Fibroblast of skin of scalp (primary cell): ENCODE measurements at places on chromosomes 2 and 18.

- peak; percentile 52 for DNase-seq
These were observed 73.9 kb upstream of the TTC27 start for GRCh38 chr2:32553829-32554432.

GRCh38 chr18:61732854-61733253, 160.0 kb downstream of the RNF152 start:
- DNase-seq, result no peak

DNA sequence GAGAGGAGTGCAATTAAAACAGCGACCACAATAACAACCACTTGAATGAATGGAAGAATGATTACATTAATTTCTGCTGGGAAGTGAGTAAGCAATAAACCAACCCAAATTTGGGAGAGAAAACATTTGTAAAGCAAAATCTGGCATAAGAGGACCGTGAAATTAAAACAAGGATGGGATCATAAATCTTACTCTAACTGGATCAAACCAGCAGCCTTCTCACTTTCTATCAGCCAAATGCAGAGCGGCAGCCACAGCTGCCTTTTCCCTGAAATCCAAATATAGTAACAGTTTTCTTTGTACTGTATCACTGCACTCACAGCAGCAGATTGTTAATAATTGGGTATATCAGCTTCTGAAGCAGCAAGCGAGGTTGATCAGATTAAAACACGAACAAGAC, 245.2 kb upstream of the REG3G start:
- no peak for DNase-seq

- no peak for DNase-seq
These were observed 7.5 kb upstream of the ITPRIPL1 start for GRCh38 chr2:96317584-96317997.

DNA sequence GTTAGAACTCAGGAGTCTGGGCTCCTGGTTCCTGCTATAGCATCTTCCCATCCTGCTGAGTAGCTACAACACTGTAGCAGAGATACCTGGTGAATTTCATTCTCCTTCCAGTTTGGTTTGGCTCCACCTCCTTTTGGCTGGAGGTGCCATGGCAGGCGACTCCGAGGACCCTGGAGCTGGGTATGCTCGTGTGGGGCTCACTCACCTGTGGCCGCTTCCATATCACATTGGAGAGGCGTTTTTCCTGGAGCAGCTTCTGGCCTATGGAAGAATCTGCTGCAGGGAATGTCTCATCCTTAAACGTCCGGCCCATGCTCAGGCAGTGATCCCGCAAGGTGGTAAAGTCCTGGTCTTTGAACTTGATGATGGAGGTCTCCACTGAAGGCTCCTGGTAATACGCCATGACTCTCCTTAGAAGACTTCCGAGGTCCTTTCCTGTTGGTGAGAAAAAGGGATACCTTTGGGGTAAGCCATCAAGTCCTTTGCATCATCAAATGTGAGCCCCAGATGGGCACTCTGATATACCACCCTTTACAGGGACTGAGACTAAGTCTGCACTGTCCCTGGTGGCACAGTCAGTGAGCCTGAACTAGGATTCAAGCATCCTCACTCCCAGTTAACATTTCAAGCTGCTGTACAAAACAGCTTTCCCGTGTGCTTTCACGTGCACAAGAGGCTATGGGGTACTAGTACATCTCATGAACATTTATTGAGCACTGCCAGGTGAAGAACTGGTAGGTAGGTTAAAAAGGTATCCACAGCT, 20.1 kb downstream of the CAPN13 start:
- no peak for DNase-seq

- DNase-seq, result no peak
These were observed 8.9 kb upstream of the DARS1 start for GRCh38 chr2:135994281-135994680.

GRCh38 chr2:181751266-181752030, 71.1 kb upstream of the NEUROD1 start:
- no peak for DNase-seq

GRCh38 chr2:97935719-97936161, 60.0 kb downstream of the TMEM131 start:
- peak; percentile 91 for DNase-seq

GRCh38 chr2:174802459-174802858, 38.2 kb upstream of the CHRNA1 start:
- peak; percentile 83 for DNase-seq

DNA sequence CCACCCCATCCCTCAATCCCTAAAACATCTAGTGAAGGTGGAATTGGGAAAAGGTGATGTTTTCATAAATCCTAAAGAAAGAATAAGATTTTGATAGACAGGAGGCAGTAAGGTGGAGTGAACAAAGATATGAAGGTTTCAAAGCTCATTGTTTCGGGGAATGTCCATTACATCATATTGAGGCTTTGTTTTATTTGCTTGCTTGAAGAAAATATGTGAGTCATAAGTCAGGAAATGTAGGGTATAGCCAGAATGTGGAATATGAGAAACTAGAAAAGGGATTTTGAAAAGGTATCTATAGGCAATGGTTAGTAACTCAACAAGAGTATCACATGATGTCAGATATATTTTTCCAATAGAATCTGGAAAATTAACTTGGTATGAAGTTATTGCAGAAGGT, 1178.5 kb upstream of the ACVR2A start:
- DNase-seq, result no peak

DNA sequence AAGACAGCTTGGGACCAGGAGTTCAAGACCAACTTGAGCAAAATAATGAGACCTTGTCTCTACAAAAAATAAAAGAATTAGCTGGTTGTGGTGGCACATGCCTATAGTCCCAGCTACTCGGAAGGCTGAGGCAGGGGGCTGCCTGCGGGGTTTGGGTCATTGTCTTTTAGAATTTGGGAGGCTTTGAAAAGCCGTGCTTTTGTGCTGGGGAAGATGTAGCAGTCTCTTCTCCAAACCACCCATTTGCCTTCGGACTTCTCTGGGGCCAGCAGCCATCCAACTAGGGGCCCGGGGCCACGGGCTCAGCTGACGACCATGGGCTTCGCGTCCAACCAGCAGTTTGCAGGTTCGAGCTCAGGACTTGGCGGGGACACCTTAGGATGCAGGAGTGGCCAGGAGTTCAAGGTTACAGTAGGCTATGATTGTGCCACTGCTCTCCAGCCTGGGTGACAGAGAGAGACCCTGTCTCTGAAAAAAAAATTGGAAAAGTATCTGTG, 6.3 kb downstream of the PJVK start:
- no peak for DNase-seq

- DNase-seq, result no peak
These were observed 42.9 kb upstream of the TMEM178A start for GRCh38 chr2:39622860-39623259.

- no peak for DNase-seq
These were observed 72.0 kb upstream of the MRPS9 start for GRCh38 chr2:104965900-104966299.

DNA sequence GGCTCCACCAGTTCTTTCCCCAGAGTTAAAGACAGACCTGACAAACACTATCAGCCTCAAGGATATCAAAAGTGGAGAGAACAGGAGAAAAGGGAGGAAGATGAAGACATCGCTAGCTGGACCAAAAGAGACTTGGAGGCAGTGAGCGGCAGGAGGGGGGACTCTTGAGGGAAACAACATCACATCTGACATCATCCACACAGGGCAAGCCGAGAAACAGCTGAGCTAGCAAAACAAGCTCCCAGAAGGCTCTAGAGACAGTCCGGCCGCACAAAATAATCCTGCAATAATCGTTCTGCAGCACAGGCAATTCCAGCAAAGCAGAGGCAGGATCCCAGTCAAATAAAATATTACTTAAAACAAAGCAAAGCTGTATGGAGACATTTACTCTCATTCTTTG, 239.8 kb downstream of the EN1 start:
- DNase-seq, result no peak

DNA sequence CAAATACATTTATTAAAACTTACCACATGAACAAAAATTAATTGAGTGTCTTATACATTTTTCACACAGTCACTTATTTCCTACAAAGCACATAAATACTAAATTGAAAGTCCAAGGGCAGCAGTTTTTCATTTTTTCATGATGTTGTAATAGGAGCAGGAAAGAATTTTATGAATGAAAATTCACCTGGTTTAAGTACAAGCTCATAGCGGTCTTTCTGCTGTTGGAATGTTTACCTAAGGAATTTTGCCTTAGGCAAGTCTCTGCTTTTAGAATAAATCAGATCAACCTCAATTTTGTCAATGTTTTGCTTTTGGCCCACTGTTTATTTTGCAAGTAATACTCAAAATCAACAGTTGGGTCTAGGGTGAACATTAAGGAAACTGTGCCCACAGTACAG, 40.0 kb downstream of the ETAA1 start:
- no peak for DNase-seq

DNA sequence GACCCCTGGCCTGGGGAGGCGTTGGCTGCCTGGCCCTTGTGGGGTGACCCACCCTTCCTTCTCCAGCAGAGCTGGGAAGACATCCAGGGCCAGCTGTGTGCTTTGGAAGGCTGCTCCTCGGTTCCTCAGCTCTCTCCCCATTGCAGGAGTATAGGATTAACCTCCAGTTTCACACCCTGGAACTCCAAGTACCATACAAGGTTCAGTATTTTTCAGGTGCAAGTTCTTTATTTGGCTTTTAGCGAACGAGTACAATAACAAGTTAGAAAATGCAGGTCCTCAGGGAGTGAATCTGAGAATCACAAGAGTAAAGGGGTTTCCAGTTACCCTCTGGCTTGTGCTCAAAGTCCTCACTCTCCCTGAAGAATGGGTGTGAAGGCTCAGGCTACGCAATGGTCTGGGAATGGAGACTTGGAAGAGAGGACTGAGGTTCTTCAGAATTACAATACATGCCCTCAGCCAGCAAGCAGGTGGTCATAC, 101.2 kb downstream of the APOB start:
- DNase-seq, result no peak

- DNase-seq, result no peak
These were observed 65.4 kb downstream of the LDAH start for GRCh38 chr2:20757405-20758090.

DNA sequence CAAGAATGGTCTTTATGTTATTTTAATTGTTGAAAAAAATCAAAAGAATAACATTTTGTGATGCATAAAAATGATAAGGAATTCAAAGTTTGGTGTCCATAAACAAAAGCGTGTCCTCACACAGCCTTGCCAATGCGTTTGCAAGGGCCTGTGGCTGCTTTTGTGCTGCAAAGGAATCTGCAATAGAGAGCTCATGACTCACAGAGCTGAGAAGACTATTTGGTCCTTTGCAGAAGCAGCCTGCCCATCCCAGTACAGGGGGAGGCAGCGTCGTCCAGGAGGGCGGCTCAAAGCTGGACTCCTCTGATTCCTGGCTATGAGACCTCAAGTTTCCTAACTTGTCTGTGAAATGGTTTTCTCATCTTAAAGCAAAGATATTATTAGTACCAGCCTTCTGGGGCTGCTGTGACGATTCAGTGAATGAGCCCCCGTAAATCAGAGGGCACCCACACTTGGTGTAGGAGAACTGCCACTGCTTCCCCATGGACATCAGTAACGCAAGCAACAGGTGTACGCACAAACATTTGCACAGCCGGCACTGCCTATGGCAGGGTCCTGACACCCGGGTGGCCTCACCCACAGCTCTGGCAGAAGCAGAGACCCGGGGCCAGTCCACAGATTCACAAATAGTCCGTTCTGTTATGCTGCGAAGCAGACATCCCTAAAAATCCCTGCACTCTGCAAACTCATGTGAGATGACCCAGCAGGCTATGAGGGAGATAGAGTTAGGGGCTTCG, 70.6 kb upstream of the ASAP2 start:
- peak; percentile 67 for DNase-seq

GRCh38 chr2:232937278-232937906, 67.3 kb downstream of the SNORC start:
- peak; percentile 3 for DNase-seq

GRCh38 chr2:132670496-132671150, 618 bp upstream of the LYPD1 start:
- no peak for DNase-seq

- DNase-seq, result no peak
These were observed 279.8 kb upstream of the SLC14A2 start for GRCh38 chr18:45335282-45336043.

GRCh38 chr2:205998583-205998982, 87.4 kb downstream of the INO80D start:
- no peak for DNase-seq
